T-helper 17 cell (primary cell): ENCODE measurements at places on chromosomes 16 and 17. TPM values are rescaled to one million over a fixed set of nuclear protein-coding genes. Genes with fewer than 3 reads are reported as not detected.

DNA sequence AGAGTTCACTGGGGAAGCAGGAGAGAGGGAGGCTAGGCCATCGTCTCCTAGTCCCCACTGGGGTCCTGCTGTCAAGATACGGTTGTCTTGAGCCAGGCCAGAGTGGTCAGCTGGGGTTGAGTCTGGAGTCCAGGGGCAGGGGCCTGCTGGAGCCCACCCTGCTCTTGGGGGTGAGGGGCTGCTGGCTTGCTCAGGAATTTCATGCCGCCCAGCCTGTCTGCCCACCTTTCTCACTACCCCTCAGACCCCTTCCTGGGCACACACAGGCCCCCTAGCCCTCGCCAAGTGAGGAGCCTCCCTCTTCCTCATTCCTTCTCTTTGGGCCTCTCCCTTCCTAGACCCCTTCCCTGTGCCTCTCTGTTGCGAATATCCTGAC is 1.3 kb downstream of the TRAF7 start:
- no peak for DNase-seq

- DNase-seq, result no peak
Measured at GRCh38 chr17:19461116-19461515, 50.1 kb downstream of the RNF112 start.

GRCh38 chr17:3727041-3727440 is 3.3 kb downstream of the HASPIN start:
- DNase-seq, result no peak

- no peak for DNase-seq
Measured at GRCh38 chr16:87664792-87665191, 62.5 kb downstream of the JPH3 start.

DNA sequence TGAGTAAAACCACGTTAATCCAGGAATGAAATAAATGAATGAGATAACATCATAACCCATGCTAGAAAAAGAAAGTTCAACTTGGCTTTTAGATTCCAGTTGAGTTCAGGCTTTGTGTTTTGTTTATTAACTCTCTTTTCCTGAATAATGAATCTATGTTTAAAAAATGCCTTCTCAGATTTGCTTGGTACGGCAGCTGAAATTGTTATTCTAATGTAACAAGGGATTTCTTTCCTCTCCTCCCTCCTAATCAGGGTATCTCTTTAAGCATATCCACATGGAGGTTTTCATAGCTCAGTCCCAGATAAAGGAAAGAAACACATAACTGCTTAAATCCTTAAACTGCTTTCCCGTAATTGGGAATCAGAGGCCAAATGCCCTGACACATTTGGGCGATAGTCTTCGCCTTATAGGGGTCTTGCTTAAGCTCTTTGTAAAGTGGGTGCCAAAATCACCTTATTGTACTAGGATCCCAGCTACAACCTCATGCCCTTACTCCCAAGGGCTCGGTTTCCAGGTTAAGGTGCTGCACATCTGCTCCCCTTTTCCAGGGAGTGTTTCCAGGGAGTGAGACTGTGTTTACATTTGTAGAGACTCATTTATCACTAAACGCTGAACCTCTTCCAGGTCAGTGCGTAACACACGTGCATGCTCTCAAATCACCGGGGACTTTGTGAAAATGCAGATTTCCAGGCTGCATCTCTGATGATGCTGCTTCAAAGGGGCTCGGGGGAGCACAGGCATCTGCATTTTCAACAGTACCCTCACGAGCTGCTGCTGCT is 142.8 kb upstream of the FOXF1 start:
- no peak for DNase-seq

GRCh38 chr17:81459224-81459623 is 53.4 kb downstream of the ACTG1 start:
- DNase-seq, result no peak

- DNase-seq, result no peak
Measured at GRCh38 chr17:41785091-41785858, 1.2 kb downstream of the JUP start.

DNA sequence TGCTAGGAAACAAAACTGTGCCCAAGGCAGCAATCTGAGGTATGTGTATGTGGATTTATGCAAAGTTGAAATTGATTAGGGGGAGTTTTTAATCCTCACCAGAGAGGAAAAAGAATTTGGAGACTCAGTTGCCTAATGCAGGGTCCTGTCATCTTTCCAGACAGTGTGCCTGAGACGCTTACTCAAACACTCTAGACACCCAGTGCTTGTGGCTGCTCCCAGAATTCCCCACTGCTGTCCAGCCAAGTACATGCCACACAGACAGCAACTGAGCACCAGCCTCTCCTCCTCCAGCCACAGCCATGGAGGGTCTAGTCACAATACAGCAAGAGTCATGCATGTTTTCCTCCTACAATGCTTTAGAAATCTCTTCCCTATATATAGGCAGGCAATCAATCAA is 118.1 kb downstream of the HIC1 start:
- no peak for DNase-seq

DNA sequence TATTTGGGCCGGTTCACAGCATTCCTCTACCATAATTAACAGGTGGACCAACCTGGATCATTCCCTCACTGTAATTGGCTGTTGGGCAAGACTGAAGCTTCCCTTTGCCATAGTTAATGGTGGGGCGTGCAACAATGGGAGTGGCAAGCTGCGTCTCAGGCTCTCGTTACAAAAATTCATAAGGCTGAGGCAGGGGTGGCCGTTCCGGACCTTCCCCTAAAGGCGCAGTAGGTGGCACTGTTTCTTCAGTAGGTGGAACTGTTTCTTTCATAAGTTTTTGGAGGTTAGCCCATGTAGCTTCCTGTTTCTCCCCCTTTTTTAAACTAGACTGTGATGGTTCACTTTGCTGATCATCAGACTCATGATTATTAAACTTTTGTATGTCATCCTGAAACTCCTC is 17.0 kb upstream of the TMC5 start:
- DNase-seq, result no peak

- DNase-seq, result no peak
Measured at GRCh38 chr16:85698459-85698891, 9.7 kb upstream of the GINS2 start.

DNA sequence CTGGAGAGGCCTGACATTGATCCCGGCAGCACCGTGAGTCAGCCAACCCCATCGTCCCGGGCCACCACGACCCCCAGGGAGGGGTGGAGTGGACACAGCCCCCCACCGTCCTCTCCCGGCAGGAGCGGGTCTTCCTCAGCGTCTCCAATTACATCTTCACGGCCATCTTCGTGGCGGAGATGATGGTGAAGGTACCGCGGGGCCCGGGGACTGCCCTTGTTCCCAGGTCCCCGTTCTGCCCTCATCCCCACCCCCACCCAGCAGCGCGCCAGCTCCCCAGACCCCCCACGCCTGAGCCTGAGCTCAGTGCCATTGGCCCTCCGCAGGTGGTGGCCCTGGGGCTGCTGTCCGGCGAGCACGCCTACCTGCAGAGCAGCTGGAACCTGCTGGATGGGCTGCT is 14.6 kb downstream of the TPSG1 start:
- DNase-seq, result no peak

GRCh38 chr17:20074489-20074888 is 65.3 kb downstream of the SPECC1 start:
- no peak for DNase-seq

DNA sequence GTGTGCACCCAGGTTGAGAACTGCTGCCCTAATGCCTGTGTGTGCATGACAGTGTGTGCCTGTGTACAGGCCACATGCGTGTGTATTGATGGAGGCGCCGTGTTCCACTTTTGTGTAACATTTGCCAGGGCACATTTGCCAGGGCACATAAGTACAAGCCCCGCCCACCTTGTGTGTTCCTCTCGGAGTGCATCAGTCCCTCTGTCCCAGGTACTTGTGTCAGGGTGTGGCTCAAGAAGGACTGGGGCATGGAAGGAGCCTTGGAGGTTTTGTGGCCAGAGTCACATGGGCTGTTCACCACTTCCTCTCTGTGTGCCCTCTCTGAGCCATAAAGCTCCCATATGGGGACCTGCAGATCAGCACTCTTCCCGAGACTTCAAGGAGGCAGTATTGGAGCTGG is 73.9 kb downstream of the MRM1 start:
- DNase-seq, result no peak

- DNase-seq, result no peak
Measured at GRCh38 chr16:2967211-2967631, 1.9 kb upstream of the PAQR4 start.

GRCh38 chr16:84660973-84661372 is 12.7 kb downstream of the KLHL36 start:
- DNase-seq, result no peak

- no peak for DNase-seq
Measured at GRCh38 chr17:31672161-31672819, 186.8 kb downstream of the COPRS start.

DNA sequence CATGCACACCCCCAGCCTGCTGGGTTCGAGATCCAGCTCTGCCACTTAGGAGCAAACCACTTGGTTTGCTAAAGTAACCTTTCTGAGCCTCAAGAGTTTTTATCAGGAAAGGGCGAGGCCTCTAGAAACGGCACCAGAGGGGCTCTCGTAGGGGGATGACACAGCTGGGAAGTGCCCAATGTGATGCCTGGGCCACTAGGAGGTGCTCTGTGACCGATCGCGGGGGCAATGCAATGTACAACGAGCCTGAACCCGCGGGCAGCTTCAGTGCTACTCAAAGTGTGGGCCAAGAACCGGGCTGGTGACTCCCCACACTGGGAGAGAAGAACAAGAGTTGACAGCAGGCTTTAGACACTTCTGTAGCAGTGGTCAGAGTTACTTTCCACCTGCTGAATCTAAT is 9.4 kb downstream of the C16orf89 start:
- no peak for DNase-seq

DNA sequence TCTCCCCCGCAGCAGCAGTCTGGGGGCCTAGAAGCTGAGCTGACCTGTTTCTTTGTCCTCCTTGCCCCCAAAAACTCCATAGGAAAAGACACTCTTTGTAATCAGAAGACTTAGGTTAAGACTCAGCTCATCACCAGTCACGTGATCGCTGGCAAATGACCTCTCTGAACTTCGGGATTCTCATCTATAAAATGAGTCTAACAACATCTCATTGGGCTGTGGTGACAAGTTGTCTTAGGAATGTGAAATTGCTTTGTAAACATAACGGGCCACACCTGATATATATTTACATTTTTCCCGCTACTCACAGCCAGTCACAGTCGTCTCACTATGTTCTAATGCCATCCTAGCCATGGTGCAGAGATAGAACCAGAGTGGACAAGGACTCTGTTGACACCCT is 86.0 kb upstream of the LHX1 start:
- DNase-seq, result no peak

DNA sequence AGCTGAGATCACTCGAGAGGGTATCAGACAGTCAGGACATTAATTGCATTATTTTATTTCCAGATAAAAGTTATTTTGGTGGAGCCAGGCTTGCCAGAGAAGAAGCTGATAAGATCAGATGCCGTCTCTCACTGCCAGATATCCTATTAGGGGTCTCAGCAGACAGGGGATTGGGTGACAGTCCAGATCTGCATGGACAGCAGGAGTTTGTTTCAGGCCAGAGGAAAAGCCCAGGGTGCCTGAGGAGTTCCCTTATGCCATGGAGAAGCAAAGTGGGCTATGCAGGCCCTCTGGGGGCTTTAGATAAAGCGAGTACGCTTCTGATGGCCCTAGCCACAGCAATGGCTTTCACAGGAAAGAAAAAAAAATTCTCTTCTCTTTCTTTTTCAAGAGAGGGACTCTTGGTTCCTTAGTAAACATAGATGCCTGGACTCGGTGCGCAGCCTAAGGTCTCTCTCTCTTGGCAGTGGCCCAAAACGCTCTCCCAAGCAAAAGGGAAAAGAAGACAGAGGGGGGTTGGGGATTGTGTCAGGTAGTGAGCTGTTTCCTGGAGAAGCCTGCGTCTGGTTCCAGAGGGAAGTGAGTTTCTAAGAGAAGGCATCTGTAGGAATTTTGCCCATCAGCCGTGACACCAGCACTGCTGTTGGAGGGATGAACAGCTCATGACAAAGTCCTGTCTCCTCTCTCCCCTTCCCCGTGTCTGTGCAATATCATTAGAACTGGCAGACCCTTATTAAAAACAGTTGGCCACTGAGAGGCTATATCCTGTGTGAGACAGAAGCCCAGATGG is 166.3 kb upstream of the FOXF1 start:
- DNase-seq, result no peak

- no peak for DNase-seq
Measured at GRCh38 chr17:80983545-80983944, 8.1 kb upstream of the CHMP6 start.

DNA sequence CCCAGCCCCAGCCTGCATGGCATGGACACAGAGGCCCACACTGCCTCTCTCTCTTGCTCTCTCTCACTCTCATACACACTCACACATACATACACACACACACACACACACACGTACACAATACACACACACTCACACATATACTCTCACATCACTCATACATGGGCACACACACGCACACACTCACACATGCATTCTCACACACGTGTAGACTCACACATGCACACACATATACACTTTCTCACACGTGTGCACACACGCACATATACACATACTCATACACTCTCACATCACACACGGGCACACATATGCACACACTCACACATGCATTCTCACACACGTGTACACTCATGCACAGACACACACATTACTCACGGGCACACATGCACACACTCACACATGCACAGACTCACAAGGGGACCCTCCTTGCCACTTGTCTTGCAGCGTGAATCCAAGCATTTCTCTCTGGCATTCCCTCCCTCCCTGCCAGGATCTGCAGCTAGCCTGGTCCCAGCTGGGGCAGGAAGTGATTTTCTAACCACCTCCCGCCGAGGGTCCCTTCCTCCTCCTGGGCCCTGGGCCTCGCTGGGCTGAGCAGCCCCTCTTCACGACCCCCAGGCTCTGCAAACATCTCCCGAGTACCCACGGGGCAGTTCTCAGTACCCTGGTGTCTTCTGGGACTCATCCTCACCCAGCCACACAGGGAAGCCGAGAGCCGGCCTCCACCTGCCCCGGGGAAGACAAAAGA is 37.5 kb downstream of the IL21R start:
- DNase-seq, result no peak

DNA sequence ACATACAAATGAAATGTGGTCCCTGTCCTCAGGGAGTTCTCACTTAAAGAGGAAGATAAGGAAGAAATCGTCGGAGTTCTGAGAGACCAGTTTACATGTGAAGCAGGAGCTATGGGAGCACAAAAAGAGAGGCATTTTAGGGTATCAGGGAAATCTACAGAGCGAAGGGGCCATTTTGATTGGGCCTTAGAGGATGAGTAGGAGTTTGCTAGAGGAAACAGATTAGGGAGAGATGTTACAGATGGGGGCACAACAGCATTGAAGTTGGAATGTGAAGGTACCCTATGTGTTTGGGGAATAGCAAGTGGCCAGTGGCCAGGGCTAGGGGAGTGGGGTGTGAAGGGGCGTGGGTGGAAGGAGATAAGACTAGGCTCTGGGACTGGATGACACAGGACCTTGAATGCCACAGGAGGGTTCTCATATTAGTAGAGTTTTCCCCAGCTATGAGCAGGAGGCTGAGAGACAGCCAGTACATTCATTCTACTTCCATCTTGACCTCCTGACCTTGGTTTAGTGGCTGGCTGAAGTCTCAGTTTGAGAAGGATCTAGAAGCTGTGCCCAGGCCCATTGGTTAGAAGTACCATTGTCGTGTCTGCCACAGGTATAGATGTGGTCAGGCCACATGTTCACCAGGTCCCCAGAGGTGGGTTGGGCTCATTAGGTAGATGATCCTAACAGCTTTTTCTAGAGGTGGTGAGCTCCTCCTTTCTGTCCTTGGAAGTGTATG is 34.8 kb downstream of the CPNE2 start:
- DNase-seq, result no peak

Gene TEDC2
- 0.70 TPM for total RNA-seq

Gene KCNJ18
- total RNA-seq, result not detected

Gene CCDC47
- total RNA-seq, result 32.6 TPM

Gene CETP
- 2.3 TPM for total RNA-seq

Gene CD300H
- not detected for total RNA-seq

Gene RAD51C
- 6.3 TPM for total RNA-seq

Gene TMEM114
- total RNA-seq, result not detected

Gene MMP28
- not detected for total RNA-seq

Gene C1QTNF1
- 0.13 TPM for total RNA-seq
